Caco-2 (cell line): ENCODE measurements at places on chromosomes 4 and X.

DNA sequence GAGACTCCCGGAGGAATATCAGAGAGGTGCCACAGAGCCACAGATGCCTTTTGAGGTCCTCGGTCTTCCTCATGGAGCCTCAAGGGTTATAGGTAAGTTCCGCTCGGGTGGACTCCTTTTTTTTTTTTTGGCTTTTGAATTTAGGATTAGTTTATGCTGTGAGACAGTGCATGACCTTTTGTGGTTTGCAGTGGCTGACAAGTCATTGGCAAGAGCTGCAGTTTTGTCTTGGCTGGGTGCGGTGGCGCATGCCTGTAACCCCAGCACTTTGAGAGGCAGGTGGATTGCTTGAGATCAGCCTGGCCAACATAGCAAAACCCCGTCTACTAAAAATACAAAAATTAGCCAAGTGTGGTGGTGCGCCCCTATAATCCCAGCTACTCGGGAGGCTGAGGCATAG lies 4.5 kb upstream of the GRSF1 start:
- H3K27me3 ChIP-seq, result no peaks in the 10 kb centered on the region
- no peak overlapping the region for H3K27ac ChIP-seq
- no peaks in the 10 kb centered on the region for H3K36me3 ChIP-seq
- H3K4me1 ChIP-seq, result no peaks in the 10 kb centered on the region
- DNase-seq, result no peak

GRCh38 chr4:40348000-40348399 lies 12.9 kb downstream of the CHRNA9 start:
- no peaks in the 10 kb centered on the region for H3K4me1 ChIP-seq
- no peak overlapping the region for H3K27ac ChIP-seq
- H3K27me3 ChIP-seq, result no peaks in the 10 kb centered on the region
- H3K4me3 ChIP-seq, result no peak overlapping the region
- DNase-seq, result no peak

DNA sequence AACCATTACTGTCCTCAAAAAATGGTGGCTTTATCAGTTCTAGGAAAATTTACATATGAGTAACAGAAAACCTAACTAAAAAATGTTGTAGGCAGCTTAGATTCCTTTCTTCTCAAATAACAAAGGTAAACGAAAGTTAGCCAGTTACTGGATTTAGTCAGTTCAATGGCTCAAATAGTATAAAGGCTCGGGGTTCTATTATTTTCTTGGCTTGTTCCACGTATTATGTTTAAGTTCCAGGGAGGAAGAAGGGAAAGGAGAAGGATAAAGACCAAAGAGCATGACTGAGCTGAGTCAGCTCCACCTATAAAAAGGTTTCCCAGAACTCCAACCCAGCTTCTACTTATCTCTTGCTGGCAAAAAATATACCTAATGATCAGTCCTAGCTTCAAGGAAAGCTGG lies 41.0 kb upstream of the MAB21L2 start:
- no peak for DNase-seq
- H3K27ac ChIP-seq, result no peak overlapping the region
- no peaks in the 10 kb centered on the region for H3K27me3 ChIP-seq
- no peaks in the 10 kb centered on the region for H3K4me1 ChIP-seq

- H3K27ac ChIP-seq, result no peak overlapping the region
- H3K27me3 ChIP-seq, result no peaks in the 10 kb centered on the region
- H3K4me3 ChIP-seq, result no peak overlapping the region
- no peak for DNase-seq
- no peaks in the 10 kb centered on the region for H3K36me3 ChIP-seq
These were observed 19.8 kb downstream of the MXRA5 start for GRCh38 chrX:3326681-3327080.

DNA sequence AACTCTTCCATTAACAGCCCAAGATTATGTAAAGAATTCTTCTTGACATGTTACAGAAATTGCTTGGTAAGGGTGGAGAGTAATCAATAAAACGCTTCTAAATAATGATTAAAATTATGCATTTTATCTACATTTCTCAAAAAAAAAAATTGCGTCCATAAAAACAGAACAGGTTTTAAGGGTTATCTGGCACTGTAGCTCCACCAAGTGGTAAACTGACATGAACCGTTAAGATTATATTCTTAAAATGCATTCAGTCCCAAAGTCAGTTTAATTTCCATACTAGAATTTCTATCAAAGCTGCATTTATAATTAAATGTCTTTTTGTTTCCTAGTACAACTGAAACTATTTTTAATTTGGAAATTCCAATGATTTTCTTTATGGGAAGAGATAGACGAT lies 214.0 kb upstream of the UGT8 start:
- H3K27ac ChIP-seq, result no peak overlapping the region
- no peak for DNase-seq
- H3K4me1 ChIP-seq, result no peaks in the 10 kb centered on the region

DNA sequence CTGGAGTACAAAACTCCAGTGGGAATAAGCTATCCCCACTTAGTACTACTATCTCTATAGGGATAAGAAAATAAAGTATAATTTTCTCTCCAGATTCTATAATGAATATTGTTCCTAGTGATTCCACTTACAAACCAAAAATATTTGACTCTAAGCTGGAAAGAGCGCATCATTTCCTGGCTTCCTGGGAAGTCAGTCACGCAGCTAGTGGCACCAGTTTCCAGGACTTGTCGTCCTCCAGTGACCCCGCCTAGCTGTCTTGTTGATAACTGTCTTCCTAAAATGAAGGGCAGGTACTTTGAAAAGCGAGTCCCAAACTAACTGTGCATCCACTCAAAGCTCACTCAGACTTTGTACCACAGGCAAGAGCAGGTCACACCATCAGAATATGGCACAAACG lies 39.3 kb downstream of the LNX1 start:
- H3K4me1 ChIP-seq, result no peaks in the 10 kb centered on the region
- H3K27ac ChIP-seq, result no peak overlapping the region
- no peaks in the 10 kb centered on the region for H3K27me3 ChIP-seq
- H3K36me3 ChIP-seq, result no peaks in the 10 kb centered on the region

DNA sequence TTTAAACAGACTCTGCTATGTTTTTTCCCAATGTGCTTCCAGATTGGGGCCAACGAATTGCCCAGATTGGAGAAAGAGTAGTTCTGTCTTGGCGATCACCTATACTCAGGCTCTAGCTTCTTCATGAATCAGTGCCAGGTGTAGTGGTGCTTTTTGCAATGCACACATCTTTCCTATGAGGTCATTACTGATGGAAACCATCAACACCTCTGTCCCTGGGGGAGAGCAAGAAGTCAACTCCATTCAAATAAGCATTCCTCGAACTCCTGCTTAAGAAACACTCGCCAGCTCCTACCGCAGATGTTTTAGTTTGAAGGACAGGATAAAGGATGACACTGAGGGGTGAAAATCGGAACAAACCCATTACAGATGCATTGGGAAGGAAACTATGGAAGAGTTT lies 156.5 kb upstream of the DKK2 start:
- DNase-seq, result no peak
- H3K4me1 ChIP-seq, result no peaks in the 10 kb centered on the region
- H3K36me3 ChIP-seq, result no peaks in the 10 kb centered on the region
- H3K4me3 ChIP-seq, result no peak overlapping the region

DNA sequence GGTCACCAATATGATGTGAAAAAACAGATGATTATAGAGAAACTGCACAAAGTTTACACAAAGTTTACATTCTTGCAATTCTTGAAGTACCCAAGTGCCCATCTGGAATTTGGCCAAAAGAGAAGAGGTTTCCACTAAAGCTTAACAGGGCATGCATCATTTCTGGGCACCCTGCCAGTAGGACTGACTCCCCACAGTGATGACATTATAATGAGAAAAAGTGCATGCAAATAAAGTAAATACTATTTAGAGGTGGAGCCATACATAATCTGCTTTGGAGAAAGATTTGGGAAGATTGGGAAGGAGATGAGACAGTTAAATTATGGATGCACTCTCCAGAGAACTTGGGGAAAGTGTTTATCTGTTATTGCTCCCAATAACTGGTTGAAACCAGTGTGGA lies 93.7 kb upstream of the TRPC3 start:
- no peak overlapping the region for H3K4me3 ChIP-seq
- H3K27ac ChIP-seq, result no peak overlapping the region
- H3K4me1 ChIP-seq, result no peaks in the 10 kb centered on the region
- H3K36me3 ChIP-seq, result no peaks in the 10 kb centered on the region
- H3K27me3 ChIP-seq, result no peaks in the 10 kb centered on the region
